ENCODE measurements at places on chromosomes 5 and 9.

GRCh38 chr5:167867281-167867680 is 424.2 kb upstream of the WWC1 start:
- DNase-seq, result no peak

GRCh38 chr5:36222620-36223019 is 19.1 kb downstream of the NADK2 start:
- no peak for DNase-seq

GRCh38 chr5:135609981-135610380 is 31.2 kb upstream of the CXCL14 start:
- DNase-seq, result no peak

DNA sequence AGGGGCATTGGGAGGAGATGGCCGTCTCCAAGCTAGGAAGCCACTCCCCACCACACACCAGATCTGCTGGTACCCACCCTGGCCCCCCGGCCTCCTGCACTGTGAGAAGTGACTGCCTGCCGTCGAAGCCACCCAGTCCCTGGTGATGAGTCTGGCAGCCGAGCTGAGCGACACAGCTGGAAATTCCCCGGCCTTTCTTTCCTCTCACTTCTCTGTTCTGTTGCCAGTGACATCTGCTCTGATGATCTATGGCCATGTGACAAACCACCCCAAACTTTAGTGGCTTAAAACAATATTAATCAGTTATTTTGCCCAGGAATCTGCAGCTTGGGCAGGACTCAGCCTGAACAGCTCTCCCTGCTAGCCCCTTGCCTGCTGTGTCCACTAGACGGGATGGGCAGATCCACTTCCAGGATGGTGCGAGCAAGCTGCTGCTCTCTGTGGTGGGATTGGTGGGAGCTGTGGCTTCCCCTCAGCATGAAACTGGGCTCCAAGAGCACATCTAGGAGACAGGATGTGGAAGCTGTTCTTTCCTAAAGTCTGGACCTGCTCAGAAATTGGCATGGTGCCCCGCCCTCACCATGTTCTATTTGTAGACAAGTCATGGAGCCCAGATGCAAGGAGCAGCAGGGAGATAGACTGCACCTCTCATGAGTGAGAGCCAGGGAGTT is 211.2 kb downstream of the GADD45G start:
- DNase-seq, result no peak

GRCh38 chr5:133828722-133829121 is 139.7 kb downstream of the C5orf15 start:
- DNase-seq, result no peak

DNA sequence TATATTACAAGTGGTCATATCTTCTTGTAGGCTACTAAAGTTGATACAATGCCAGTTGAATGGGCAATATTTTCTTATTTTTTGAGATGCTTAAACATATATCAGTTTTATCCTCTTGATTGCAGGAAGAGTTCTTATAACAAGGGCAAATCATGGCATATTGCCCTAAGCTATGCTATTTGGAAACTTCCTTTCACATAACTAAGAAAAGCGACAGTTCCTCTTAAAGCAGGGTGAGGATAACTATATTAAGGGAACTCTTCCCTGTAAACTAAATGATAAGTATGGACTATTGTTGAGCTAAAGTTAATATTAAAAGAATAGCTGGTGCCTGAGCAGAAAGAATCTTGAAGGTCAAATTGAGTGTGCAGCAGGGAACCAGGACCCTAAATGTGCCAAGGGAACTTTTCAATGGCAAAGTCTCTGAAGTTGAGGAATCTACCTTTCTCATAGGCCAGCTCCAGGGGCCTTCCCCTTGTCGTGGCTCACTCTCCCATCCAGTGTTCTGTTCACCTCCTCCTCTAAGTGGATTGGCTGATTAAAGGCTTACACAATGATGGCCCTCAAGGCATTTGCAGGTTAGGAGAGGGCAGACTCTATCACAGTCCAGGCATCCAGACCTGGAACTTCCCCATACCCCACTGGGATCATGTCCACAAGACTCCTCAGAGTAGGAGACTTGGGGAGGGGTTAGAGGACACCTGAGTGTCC is 26.8 kb downstream of the FYB1 start:
- DNase-seq, result no peak

GRCh38 chr5:126651013-126651577 is 50.3 kb downstream of the PHAX start:
- no peak for DNase-seq

GRCh38 chr5:138890644-138891043 is 15.5 kb upstream of the LRRTM2 start:
- no peak for DNase-seq

GRCh38 chr9:125066839-125067619 is 76.3 kb downstream of the SCAI start:
- DNase-seq, result no peak

DNA sequence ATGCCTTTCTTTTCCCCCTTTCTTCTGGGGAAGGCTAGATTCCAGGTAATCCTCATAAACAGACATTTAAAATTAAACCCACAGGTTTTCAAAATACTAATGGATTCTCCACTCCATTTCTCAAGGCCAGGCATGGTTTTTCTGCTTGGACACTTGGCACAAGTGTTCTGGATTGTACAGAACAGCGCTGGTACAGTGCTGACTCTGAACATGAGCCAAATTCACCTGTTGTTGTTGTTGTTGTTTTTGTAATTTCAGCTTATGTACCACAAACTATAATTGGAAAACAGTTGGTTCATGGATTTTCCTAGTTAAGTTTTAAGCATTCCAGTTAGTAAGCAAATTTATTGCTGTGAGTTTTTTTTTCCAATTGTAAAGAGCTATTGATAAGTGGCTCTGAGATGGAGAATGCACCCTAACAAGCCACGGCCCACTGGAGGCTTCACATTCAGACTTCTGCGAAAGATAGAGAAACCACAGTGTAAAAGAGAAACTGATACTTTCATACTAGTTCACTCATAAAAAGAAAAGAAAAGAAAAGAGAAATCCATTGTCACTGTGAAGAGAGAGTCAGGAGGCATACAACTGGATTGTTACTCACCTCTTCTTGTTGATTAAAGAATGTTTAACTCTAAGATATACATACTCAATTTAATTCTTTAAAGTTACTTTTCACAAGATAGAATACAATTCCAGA is 16.2 kb upstream of the ITGA1 start:
- DNase-seq, result no peak

DNA sequence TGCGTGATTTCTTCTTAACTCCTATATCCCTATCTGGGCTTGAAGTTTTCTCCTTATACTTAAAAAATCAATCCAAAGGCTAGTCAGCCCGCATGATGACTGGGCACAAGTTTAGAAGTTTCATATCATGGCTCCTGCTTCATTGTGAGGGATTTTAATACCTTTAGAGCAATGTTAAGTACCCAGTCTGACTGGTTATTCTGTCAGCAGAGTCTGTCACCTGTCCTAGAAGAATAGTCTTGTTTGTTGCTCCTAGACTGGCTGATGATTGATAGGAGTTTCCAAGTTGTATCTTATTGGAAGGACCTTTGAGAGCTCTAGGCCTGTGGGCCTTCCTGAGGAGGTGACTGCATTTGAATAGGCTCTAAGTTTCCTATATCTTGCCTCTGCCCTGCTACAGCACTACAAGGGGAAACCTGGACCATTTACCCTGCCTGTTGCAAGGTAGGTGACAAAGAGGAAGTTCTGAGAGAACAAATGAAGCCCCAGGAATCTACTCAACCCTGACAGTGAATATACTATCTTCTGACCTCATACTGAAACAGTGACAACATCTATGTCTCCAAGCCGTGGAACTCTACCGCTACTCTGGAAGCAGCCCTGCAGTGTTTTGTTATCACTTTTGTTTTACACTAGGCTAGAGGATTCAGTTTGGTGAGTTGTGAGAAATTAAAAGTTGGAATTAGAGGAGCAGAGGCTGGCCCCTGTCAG is 66.5 kb downstream of the F2RL2 start:
- no peak for DNase-seq

DNA sequence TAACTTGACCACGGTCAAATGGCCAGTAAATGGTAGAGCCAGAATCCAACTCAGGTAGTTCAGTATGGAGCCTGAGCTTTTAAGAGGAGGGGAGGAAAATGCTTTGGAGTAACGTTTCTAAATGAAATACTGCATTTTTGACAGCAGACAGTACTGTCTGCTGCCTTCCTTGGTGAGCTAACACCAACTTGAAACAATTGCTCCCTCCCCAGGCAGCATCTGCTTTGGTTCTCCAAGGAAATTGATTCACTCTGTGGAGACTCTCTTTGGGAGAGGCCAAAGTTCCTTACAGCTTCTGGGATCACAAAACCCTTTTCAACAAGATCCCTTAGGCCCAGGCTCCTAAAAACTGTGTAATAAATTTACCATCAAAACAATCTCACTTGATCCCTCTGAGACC is 75.2 kb upstream of the SSBP2 start:
- no peak for DNase-seq

DNA sequence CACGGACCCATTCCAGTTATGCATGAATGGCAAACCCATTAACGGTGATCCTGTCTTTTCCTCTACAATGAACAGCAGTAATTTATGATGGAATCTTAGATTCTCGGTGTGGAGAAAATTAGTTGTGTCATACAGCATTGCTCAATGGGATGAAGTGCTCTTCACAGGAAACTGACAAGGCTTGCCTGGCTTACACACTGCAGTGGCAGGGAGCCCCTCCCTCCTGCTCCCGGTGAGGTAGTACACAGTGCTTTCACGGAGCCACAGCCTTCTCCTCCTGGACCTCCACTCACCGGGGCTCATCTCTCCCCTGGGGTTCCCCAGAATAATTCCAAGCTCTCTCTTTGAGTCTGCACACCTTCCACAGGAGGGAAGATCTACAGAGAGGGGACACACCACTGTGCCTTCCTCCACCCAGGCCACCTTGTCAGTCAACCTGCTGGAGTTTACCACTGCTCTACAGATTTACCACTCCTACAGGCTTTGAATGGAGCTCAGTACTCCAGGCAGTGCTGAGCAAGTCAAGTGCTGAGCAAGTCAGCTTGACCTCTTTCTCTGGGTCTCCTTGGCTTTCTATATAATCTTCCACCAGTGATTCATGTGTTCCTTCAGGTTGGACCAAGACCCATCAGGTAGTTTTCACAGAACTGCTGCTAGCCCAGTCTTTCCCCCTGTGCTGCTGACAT is 59.1 kb upstream of the TBC1D2 start:
- peak; percentile 72 for DNase-seq

Measured in lower lobe of right lung (tissue), 2 donors.